MCF 10A (cell line): ENCODE measurements at places on chromosomes 2 and 18.
A peak's percentile ranks its signal among the peaks of the same experiment; 100 is the strongest.

- H3K36me3 ChIP-seq = no peaks in the 10 kb centered on the region
- no peak overlapping the region for H3K27ac ChIP-seq
- no peak for DNase-seq
- H3K27me3 ChIP-seq = no peaks in the 10 kb centered on the region
- no peak overlapping the region for H3K4me3 ChIP-seq
- no peaks in the 10 kb centered on the region for H3K4me1 ChIP-seq
These were observed 8.9 kb downstream of the TSPYL6 start for GRCh38 chr2:54247115-54247514.

- no peaks in the 10 kb centered on the region for H3K4me1 ChIP-seq
- H3K4me3 ChIP-seq = no peak overlapping the region
- peaks cover 91% of the 10 kb centered on the region for H3K27me3 ChIP-seq
These were observed 6.5 kb downstream of the SCN3A start for GRCh38 chr2:165197346-165197745.

GRCh38 chr2:230411570-230412370, 4.2 kb upstream of the SP100 start:
- H3K27me3 ChIP-seq = no peaks in the 10 kb centered on the region
- DNase-seq = peak; percentile 52
- H3K36me3 ChIP-seq = peaks cover 11% of the 10 kb centered on the region
- H3K4me1 ChIP-seq = peaks cover 39% of the 10 kb centered on the region
- peak overlapping the region; percentile 97 for H3K27ac ChIP-seq

- no peak overlapping the region for H3K4me3 ChIP-seq
- H3K27ac ChIP-seq = no peak overlapping the region
- peaks cover 8% of the 10 kb centered on the region for H3K4me1 ChIP-seq
- DNase-seq = peak; percentile 42
These were observed 487.6 kb downstream of the METTL4 start for GRCh38 chr18:2083691-2084090.

DNA sequence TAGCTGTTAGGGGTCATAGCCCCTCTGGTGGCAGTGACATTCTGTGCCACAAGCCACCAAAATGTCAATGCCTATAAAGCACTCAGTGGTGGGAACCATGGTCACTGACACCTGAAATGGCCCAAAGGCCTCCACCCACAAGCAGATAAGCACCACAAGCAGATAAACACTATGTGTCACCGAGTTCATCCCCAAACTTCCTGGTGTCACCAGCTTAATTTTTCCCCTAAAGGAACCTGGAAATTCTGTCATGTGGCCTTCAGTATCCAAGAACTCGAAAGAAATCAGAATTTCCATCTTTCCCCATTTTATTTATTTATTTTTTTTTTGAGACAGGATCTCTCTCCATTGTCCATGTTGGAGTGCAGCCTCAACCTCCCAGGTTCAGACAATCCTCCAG, 3.6 kb upstream of the TPRKB start:
- no peak for DNase-seq
- peaks cover 11% of the 10 kb centered on the region for H3K4me1 ChIP-seq
- H3K36me3 ChIP-seq = peaks cover 24% of the 10 kb centered on the region
- H3K27ac ChIP-seq = no peak overlapping the region
- H3K27me3 ChIP-seq = no peaks in the 10 kb centered on the region
- H3K4me3 ChIP-seq = no peak overlapping the region

- no peaks in the 10 kb centered on the region for H3K4me1 ChIP-seq
- H3K27ac ChIP-seq = no peak overlapping the region
- H3K27me3 ChIP-seq = no peaks in the 10 kb centered on the region
- no peaks in the 10 kb centered on the region for H3K36me3 ChIP-seq
- H3K4me3 ChIP-seq = no peak overlapping the region
These were observed 31.0 kb downstream of the TSPYL6 start for GRCh38 chr2:54224997-54225396.

DNA sequence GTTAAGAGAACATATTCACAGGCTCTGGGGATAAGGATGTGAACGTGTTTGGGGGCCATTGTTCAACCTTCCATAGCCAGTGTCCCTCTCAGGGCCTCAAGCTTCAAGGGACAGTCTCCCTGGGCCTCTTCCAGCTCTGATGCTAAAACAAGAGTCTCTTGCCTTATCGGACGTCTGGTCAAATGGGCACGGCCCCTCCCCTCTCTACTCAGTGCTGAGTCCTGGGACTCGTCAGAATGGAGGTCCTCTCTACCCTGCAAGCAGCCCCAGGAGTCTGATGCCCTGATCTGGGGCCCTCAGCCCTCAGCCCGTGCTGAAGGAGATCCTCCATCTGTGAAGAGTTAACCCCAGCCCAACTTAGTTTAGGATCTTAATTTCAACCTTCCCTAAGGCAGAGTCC, 198.2 kb downstream of the ZFP36L2 start:
- H3K27ac ChIP-seq = peak overlapping the region; percentile 89
- H3K27me3 ChIP-seq = no peaks in the 10 kb centered on the region
- no peak overlapping the region for H3K4me3 ChIP-seq
- no peaks in the 10 kb centered on the region for H3K36me3 ChIP-seq
- no peak for DNase-seq

DNA sequence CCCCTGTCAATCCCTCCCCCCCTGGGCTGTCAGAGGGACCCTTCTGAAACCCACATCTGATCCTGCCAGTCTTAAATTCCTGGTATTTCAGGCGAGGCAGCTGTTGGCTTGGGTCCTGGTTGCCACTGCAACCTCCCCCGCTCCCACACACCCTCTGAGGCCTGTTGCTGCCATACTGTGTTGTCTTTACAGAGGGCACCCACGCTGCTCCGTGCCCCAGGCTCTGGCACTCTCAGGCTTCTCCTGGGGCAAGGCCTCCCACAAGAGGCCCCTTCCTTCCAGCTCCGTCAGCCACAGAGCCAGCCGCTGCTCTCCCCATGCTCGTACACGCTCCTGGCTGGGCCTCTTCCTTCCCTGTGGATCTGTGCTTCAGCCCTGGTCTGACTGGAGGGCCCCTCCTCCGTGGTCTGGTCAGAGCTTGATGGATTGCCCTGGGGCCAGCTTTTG, 8.6 kb downstream of the CABLES1 start:
- no peaks in the 10 kb centered on the region for H3K27me3 ChIP-seq
- H3K27ac ChIP-seq = peak overlapping the region; percentile 89
- H3K4me1 ChIP-seq = peaks cover 21% of the 10 kb centered on the region
- no peak overlapping the region for H3K4me3 ChIP-seq

DNA sequence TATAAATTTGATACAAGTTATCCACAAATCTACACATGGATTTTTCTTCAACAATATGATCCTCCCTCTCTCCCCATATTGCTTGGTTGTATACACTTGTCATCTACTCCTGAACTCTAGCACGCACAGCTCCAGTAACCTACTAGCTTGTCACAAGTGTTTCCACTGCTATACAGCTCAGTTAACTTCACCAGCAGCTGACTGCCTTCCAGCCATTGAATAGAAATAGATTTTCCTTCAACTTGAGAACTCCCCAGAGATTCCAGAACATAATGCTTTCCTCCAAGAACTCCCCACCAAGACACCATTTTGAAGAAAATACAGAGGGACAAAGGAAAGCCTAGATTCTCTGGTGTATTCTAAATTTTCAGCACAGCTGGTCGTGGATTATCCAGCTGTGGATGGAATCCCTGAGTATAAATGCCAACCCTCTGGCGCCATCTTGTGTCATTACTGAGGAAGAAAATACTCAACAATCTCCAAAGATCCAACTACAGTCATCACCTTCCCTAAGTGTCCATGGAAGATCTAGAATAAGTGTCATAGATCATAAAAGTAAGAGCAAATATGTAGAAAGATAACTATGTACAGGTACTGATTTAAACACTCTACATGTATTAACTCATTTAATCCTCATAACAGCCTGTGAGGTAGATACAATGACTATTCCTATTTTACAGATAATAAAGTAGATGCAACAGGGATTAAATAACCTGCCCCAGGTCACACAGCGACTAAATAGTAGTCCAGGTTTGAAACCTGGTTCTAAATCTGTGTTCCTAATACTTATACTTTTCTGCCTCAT, 156.7 kb downstream of the ARHGAP28 start:
- H3K4me1 ChIP-seq = peaks cover 6% of the 10 kb centered on the region
- peak; percentile 69 for DNase-seq
- no peaks in the 10 kb centered on the region for H3K27me3 ChIP-seq

- H3K36me3 ChIP-seq = no peaks in the 10 kb centered on the region
- H3K27me3 ChIP-seq = peaks cover 52% of the 10 kb centered on the region
- no peak overlapping the region for H3K4me3 ChIP-seq
- DNase-seq = no peak
These were observed 713.6 kb downstream of the PLCL1 start for GRCh38 chr2:198517976-198518375.

DNA sequence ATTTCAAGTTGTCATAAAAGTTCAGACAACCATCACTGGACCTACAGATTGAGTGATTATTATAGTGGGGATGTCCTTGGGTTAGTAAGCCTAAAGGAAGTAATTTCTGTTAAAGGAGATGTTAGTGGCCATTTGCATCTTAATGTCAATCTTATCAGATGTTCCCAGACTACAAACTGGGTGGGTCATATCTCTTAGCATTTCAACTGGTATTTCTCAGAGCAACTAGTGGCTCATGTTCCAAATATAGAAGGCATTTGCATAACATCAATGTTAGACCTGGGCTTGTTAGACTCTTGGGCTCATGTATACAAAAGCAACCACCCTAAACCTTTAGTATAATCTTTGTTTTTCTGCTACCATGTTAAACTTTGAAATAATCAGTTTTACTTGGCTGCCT, 17.9 kb downstream of the PLEKHA3 start:
- no peak overlapping the region for H3K27ac ChIP-seq
- H3K27me3 ChIP-seq = no peaks in the 10 kb centered on the region
- peaks cover 94% of the 10 kb centered on the region for H3K36me3 ChIP-seq
- H3K4me1 ChIP-seq = no peaks in the 10 kb centered on the region
- no peak for DNase-seq
- H3K4me3 ChIP-seq = no peak overlapping the region

GRCh38 chr2:129396980-129397599, 582.4 kb upstream of the RAB6C start:
- H3K4me1 ChIP-seq = no peaks in the 10 kb centered on the region
- H3K27ac ChIP-seq = no peak overlapping the region
- H3K36me3 ChIP-seq = no peaks in the 10 kb centered on the region
- DNase-seq = peak; percentile 43

GRCh38 chr2:240928476-240929363, 22.6 kb downstream of the CROCC2 start:
- H3K4me1 ChIP-seq = no peaks in the 10 kb centered on the region
- no peak overlapping the region for H3K4me3 ChIP-seq
- no peaks in the 10 kb centered on the region for H3K36me3 ChIP-seq
- no peak overlapping the region for H3K27ac ChIP-seq
- DNase-seq = no peak

DNA sequence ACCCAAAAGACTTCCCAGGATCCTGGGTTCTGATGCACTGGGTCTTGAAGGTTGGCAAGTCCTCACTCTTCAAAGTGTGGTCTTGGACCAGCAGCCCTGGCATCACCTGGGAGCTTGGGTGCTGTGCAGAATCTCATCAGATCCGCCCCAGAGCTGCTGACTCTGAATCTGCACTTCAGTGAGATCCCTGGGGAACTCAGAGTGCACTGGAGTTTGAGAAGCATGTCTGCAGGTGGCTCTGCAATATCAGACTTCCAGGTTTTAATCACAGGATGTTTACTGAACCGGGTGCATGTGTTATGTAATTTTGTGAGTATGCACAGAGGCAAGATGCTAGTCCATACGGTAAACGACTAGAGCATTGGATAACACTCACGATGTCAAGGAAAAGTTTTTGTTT, 58.0 kb upstream of the BOD1L2 start:
- peaks cover 23% of the 10 kb centered on the region for H3K4me1 ChIP-seq
- H3K4me3 ChIP-seq = no peak overlapping the region
- H3K36me3 ChIP-seq = no peaks in the 10 kb centered on the region
- no peak for DNase-seq

DNA sequence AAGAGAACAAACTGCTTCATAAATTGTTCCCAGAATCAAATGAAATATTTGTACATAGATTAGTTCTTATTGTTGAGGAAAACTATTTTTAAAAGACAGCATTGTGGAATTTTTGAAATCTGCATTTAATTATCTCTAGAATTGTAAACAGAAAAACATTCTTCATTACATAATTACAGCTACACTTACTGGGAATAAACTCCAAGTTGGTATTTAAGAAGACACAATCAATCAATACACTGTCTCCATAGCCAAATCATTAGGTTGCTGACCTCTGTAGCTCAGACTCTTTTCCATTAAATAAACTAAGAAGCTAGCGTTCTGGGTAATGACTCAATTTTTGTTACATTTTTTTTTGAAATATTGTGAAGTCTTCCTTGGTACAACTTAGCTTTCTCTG, 70.2 kb upstream of the PIEZO2 start:
- no peak for DNase-seq
- H3K36me3 ChIP-seq = no peaks in the 10 kb centered on the region
- H3K4me1 ChIP-seq = peaks cover 6% of the 10 kb centered on the region
- H3K27ac ChIP-seq = no peak overlapping the region
- no peak overlapping the region for H3K4me3 ChIP-seq

DNA sequence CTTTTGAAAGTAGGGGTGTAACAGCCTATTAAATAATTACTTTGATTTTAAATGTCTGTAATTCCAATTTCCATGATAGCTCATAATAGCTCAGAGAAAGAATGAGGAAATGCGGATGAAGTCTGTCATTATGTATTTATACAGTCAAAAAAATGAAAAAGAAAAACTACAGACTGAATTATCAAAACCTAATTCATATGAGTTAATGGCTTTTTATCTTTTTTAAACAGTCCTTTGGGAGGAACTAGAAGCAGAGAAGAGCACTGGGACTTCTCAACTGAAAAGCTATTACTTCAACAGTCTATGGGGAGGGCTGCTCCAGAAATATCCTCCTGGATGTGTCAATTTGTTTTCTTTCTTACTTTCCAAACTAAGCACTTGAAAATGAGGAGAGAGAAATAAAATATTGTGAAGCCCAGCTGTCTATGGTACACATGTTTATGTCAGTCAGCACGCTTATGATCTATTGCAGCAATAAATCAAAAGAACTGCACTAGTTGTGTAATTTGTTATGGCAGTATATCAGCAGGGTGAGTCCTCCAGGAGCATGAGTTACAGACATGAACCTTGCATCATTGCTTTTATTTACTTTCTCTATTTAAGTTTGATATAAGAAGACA, 1550.2 kb downstream of the LRP1B start:
- no peak overlapping the region for H3K27ac ChIP-seq
- H3K36me3 ChIP-seq = no peaks in the 10 kb centered on the region
- H3K4me1 ChIP-seq = no peaks in the 10 kb centered on the region
- H3K27me3 ChIP-seq = peaks cover 51% of the 10 kb centered on the region
- no peak for DNase-seq

DNA sequence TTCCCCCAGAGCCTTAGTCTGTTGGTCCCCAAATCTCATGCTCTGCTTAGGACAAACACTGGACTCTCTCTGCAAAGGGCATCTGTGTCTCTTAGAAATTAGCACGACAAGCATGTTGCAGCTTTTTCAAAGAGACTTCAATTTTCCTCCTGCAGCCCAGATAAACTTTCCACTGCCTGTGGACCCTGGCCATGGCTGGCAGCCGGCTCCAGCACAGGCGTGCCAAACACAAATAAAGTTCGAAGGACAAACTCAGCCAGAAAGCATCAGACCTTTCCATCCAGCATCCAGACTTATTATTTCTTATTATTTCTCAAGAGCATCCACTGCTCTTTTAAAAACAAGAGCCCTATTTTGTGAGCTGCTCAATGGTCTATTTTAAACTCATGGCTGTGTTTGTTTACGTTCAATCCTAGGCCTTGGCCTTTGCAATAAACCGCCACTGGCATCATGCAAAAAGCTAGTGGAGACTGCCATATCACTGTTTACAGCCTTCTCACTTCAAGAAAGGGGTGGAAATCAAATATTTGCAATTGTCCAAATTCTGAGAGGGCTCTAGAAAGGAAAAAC, 300.8 kb downstream of the BCL11A start:
- H3K36me3 ChIP-seq = no peaks in the 10 kb centered on the region
- no peaks in the 10 kb centered on the region for H3K4me1 ChIP-seq
- no peaks in the 10 kb centered on the region for H3K27me3 ChIP-seq
- H3K4me3 ChIP-seq = no peak overlapping the region
- H3K27ac ChIP-seq = no peak overlapping the region
